ENCODE measurements at places on chromosomes 16 and 17.

DNA sequence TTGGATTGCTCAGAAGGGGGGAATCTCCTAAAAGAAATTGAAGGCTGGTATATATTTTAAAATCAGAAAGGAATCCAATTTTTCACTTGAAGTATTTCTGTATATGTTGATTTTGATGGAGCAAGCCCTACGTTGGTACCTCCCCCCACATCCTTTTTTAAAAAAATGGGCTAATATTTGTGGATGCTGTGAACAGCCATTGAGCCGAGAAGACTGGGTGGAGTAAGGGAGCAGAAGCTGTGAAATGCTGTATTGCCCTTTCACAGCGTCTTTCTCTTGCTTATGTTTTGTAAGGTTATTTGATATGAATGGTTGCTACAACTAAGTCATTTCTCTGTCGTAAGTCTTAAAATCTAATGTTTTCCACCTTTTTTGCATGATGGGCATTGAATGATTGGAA lies 2.3 kb downstream of the PAFAH1B1 start:
- DNase-seq, result no peak

GRCh38 chr16:70437582-70438557 lies 1.0 kb downstream of the ST3GAL2 start:
- DNase-seq, result no peak

DNA sequence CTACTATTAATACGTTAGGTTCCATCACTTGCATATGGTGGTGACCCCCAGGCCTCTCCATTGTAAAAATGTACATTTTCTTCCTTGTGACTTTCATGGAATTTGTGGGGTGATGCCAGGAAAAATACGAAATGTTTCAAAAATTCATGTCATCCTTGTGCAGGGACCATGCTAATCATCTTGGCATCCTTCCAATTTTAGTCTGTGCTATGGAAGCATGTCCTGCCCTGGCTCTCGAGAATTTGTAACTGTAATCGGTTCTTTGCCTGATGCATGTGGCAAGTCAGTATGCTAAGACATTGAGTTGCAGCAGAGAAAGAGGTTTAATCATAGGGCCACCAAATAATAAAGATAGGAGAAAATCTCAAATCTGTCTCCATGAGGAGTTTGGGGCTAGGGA lies 14.3 kb upstream of the GINS3 start:
- DNase-seq, result no peak

DNA sequence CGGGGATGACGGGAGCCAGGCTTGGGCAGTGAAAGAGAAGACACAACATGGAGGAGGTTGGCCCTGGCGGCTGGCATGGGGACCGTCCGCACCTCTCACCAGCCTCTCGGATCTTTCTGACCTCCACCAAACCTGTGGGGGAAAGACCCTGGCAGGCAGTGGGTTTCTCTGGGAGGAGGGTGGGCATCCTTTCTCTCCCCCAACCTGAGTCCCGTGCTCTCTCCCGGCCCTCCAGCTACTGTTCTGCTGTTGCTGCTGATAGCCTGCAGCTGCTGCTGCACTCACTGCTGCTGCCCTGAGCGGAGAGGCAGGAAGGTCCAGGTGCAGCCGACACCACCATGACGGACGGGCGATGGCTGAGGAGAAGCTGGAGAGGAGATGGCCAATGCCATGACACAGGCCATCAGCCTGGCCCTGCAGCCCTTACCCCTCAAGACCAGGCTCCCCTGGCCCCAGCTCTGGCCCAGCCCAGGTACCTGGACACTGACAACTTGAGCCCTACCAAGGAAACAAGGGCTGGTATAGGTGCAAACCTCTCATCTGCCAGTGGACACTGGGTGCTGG lies 7.4 kb downstream of the SMIM5 start:
- DNase-seq, result no peak

GRCh38 chr16:86212706-86213436 lies 297.5 kb upstream of the FOXF1 start:
- no peak for DNase-seq

DNA sequence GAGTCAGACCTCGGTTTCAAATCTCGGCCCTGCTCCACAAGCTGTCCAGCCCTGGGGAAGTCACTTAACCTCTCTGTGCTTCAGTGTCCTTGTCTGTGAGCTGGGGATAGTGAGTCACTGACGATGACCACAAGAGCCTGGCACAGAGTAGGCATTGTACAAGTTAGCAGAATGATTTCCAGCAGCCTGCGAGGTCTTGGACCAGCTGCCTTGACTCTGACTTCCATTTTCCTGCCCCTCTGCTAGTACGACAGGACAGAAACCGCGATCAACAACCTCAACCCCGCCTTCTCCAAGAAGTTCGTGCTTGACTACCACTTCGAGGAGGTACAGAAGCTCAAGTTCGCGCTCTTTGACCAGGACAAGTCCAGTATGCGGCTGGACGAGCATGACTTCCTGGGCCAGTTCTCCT lies 20.7 kb downstream of the CPNE2 start:
- no peak for DNase-seq

- no peak for DNase-seq
Measured at GRCh38 chr17:78862073-78863023, 21.7 kb upstream of the USP36 start.

GRCh38 chr17:64130559-64131001 lies 636 bp upstream of the ERN1 start:
- no peak for DNase-seq

DNA sequence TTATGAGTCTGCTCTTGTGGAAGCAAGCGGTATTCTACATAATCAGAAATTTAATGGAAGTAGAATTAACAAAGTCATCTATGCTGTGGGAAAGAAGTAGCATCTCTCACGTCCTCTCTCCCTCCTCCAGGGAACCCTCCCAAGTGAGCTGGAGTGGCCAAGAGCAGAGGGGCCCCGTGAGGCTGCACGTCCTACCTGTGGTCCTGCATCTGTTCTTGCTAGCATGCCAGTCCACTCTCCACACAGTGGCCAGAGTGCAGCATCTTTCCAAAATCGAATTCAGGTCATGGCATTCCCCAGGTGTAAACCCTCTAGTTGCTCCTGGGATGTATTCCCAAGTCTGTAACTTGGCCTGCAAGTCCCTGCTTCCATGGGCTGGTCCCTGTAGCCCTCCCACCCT lies 10.1 kb downstream of the KIAA0513 start:
- no peak for DNase-seq
